ENCODE measurements at places on chromosomes 11 and 22.

DNA sequence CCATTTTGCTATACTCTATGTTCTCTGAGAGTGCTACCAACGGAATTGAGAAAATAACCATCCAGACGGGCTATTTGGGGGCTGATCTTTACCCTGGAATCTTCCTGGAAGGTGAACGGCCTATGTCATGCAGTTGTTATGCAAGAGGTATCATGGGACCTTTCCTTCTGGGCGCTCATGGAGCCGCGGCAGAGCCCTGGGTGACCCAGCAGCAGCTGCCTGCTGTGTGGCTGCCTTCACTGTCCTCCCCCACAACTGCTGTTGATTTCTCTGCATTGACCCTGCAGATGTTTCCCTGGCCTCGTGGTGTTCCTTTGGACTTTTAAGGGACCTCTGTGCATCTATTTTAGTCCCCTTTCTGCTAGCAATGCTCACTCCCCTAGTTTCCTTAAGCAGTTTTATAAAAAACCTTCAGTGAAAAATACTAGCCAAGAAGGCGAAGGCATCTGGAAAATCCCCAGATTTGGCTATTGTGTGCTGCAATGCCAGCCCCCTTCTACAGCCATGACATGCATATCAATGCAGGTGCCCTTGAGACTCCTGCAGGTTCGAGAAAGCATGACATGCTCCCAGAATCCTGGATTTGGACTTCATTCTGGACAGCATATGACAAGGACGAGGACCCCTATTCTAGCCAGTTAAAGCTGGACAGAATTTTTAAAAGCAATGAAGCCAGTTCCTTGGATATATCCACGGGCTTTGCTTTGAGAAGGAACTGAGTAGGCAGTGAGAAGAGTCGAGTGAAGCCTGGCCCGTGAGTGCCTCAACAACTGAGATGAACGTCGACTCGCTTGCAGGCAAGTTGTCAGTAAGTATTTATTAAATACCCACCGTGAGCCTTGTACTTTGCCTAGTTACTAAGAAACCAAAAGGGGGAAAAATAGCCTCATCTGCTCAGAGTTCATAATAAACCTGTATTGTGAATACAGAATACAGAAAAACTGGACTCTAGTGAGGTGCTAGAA is at the start of gene SLC25A18:
Gene SLC25A18, plus strand, starts transcription at position 593 of the 965 bp plus-strand sequence. CDS start 16,447 bp downstream, outside the sequence.
- no peak for DNase-seq

DNA sequence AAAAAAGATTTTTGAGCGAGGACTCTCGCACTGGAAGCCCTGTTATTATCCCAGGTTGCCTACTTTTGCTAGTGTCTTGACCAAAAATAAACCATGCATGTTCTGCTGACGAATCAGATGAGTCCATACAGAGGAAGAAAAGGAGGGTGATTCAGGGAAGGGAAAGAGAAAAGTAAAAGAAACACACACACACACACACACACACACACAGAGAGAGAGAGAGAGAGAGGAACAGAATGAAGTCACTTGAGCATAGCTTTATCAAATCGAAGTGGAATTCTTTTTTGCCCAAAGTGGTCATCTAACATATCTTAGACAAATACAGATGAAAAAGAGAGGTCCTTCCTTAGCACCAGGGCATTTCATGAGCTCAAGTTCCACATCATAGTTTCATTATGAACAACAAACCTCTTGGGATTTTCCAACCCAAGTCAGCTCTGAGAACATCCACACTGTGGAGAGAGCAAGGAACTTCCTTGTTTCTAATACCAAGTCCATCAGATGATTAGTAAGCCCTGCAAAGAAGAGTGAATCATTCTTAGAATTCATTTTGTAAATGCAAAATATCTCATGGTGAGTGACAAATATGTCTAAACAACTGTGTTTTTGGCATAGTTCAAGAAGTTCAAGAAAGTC is 7.7 kb upstream of the MMP12 start:
- DNase-seq, result no peak

DNA sequence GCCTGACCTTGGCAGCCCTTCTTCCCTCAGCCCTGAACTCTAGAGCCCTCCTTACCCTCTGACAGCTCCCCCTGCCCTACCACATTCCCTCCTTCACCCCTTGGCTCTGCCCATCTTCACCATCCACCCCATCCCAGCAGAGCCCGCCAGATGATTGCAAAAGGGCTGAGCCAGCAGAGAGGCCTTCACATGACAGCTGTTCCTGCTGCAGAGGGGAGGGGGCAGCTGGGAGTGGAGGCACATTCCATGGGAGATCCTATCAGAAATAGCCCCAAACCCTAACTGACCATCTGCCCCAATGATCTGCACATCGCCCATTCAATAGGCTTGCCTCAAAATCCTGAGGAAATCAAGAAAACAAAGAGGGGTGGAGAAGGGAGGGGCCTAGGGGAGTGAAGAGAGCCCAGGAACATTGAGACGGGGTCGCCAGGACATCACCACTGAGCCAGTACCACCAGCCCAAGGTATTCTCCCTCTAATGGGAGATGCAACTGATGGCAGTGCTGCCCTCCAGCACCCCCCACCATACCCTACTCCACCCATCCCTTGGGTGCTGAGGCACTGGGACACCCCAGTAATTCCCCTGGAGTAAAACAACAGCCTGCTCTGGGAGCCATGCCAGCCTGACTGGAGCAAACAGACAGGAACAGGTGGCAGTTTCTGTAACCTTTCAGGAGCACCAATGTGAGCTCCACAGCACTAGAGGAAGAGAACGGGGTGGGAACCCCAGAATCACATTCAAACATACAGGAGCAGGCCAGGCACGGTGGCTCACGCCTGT is 8.0 kb upstream of the AHNAK start:
- DNase-seq, result no peak

GRCh38 chr11:129455756-129456655 is 80.4 kb downstream of the BARX2 start:
- no peak for DNase-seq

GRCh38 chr11:64854534-64855502 is 10.4 kb upstream of the CDC42BPG start:
- peak; percentile 79 for DNase-seq

DNA sequence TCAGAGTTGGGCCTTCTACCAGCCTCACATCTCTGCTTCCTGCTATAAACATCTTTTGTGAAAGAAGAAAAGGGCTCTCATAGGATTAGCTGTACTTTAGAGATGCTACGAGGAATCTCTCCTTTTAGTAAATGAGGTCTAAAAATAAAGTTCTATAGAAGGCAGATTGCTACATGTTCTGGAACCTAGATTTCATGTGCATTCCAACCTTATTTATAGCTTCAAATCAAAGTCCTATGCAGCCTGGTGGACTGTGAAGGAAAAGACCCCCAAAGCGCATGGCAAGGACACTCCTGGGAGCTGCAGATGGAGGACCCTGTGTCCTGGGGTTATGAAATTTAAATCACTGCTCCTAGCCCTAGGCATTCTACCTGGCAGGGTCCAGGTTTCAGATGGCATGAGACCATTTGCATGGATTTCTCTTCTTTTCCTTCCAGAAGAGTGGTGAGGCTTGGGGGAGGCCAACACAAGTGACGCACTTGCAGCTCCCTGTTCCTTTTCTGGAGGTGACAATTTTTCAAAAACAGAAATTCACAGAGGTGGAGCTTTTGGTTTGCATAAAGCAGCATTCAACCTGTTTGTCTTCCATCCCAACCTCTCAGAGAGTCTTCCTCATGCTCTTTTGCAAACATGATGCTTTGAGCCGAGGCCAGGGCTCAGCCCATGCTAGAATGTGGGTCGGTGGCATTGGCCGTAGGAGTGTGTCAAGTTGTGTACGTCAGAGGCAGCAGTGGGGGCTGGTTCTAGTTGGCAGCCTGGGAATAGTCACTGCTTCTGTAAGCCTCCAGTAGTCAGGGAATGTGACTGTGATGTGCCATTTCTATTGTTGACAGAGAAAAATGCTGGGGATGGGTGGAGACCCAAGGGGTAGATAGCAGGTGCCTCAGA is 6.3 kb downstream of the CRY2 start:
- DNase-seq, result no peak
